A673 (cell line): ENCODE measurements at places on chromosomes 12 and 14. TPM values are rescaled to one million over a fixed set of nuclear protein-coding genes. Genes with fewer than 3 reads are reported as not detected.

DNA sequence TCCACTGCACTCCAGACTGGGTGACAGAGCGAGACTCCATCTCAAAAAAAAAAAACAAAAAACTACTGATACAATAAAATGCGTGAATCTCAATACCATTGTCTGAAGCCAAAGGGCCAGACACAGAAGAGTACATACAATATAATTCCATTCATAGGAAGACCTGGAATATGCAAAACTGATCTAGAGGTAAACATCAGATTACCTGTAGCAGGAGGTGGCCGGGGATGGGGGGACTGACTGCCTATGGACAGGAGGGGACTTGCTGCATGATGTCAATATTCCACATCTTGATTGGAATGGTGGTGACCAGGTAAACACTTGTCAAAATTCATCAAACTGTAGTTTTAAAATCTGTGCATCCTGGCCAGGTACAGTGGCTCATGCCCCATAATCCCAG lies 12.5 kb upstream of the FIGNL2 start:
- H3K27me3 ChIP-seq: peaks cover under 1% of the 10 kb centered on the region
- H3K4me3 ChIP-seq: no peak overlapping the region
- no peak for DNase-seq
- H3K4me1 ChIP-seq: peaks cover 16% of the 10 kb centered on the region
- H3K36me3 ChIP-seq: no peaks in the 10 kb centered on the region

DDX11 gene
- 188 and 196 TPM in 2 replicates for total RNA-seq

- H3K4me3 ChIP-seq: no peak overlapping the region
- H3K27ac ChIP-seq: no peak overlapping the region
- H3K27me3 ChIP-seq: no peaks in the 10 kb centered on the region
- peaks cover 7% of the 10 kb centered on the region for H3K4me1 ChIP-seq
These were observed 1.7 kb upstream of the ACOT2 start for GRCh38 chr14:73567358-73567757.

ACOT4 gene
- 0.28 and 0.37 TPM in 2 replicates for total RNA-seq

- no peaks in the 10 kb centered on the region for H3K36me3 ChIP-seq
- no peaks in the 10 kb centered on the region for H3K4me1 ChIP-seq
These were observed 64.2 kb downstream of the ADCK1 start for GRCh38 chr14:77864085-77864484.

AKAP6 gene
- total RNA-seq: 0.73 and 1.7 TPM in 2 replicates

DNA sequence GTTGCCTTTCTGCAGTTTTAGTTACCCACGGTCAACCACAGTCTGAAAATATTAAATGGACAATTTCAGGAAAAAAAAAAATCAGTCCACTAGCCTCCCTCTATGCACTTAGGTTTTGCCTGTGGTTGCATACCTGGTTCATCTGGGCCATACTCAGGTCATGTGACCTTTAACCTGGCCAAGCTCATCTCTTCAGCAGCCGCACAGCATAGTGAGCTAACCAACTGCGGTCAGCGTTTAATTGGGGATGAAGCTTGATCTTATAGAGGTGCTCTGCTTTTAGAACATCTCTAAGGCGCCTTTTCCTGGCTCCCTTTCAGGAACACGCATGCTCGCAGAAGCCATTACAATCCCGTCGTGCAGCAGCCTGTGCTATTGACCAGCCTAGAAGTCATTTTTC lies 177.2 kb upstream of the HMGA2 start:
- H3K36me3 ChIP-seq: no peaks in the 10 kb centered on the region
- no peak overlapping the region for H3K4me3 ChIP-seq
- H3K27ac ChIP-seq: no peak overlapping the region
- no peak for DNase-seq

SLC2A14 gene
- total RNA-seq: 0.09 and 0.20 TPM in 2 replicates

- no peak for DNase-seq
- H3K27ac ChIP-seq: no peak overlapping the region
- H3K4me1 ChIP-seq: no peaks in the 10 kb centered on the region
These were observed 107.1 kb upstream of the SLCO1C1 start for GRCh38 chr12:20588042-20588441.

GRCh38 chr12:78865516-78865915 lies 942 bp downstream of the SYT1 start:
- peak; percentile 66 for DNase-seq
- H3K36me3 ChIP-seq: peaks cover 23% of the 10 kb centered on the region
- H3K27ac ChIP-seq: peak overlapping the region; percentile 66
- peaks cover 35% of the 10 kb centered on the region for H3K4me1 ChIP-seq
- peak overlapping the region; percentile 75 for H3K4me3 ChIP-seq

DNA sequence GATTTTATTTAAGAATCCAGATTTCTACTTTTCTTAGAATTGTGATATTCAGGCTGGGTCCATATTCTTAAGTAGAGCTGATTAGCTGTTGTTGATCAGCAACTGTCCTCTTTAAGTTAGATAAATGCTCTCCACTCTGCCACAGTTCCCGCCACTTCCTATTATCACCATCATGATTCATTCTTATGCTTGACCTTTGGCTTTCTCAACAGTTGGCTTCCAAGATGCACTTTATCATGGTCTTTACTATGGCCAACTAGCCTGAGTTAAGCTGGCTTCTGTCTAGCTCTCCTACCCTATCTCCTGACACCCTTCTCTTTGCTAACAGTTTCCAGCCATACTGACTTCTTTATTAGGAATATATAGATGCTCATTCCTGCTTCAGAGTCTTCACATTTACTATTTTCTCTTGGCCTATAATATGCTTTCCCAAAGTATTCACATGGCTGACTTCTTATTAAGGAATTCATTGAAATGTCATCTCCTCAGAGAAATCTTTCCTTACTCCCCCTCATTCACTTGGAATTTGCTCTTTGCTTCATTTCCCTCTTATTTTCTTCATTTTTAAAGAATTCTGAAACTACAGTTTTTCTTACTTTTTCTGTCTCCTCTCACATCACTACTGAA lies 149.0 kb upstream of the IGF1 start:
- no peaks in the 10 kb centered on the region for H3K27me3 ChIP-seq
- no peak overlapping the region for H3K27ac ChIP-seq
- no peaks in the 10 kb centered on the region for H3K4me1 ChIP-seq
- H3K36me3 ChIP-seq: no peaks in the 10 kb centered on the region
- H3K4me3 ChIP-seq: no peak overlapping the region

GRCh38 chr12:25151476-25151875 lies 43.5 kb downstream of the DNAI7 start:
- no peaks in the 10 kb centered on the region for H3K4me1 ChIP-seq
- H3K27me3 ChIP-seq: no peaks in the 10 kb centered on the region
- H3K4me3 ChIP-seq: no peak overlapping the region
- H3K27ac ChIP-seq: no peak overlapping the region
- DNase-seq: peak; percentile 58
- H3K36me3 ChIP-seq: no peaks in the 10 kb centered on the region

CHURC1 gene
- 61.9 and 65.2 TPM in 2 replicates for total RNA-seq
